ENCODE measurements at places on chromosomes 13 and 19.

DNA sequence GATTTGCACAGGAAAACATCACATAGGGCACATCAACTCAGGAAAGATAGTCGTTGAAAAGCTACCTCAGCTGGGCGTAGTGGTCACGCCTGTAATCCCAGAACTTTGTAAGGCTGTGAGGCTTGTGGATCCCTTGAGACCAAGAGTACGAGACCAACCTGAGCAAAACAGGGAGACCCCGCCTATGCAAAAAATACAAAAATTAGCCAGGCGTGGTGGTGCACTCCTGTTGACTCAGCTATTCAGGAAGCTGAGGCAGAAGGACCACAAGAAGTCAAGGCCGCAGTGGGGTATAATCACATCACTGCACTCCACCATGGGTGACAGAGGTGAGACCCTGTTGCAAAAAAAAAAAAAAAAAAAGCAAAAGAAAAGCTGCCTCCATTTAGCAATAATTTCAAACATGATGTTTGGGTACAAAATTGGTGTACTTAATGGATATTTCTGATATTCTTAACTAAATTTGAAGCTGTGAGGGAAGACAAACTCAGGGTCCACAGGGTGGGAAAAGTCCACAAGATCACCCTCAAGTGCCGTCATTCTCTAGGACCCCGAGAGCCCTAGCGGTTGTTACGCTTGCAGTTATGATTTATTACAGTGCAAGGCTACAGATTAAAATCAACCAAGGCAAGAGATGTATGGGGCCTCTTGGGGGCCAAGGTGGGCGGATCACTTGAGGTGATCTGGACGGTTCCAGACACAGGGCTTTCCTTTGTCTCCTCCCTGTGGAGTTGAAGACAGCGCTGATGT is 42.5 kb upstream of the LDLR start:
- DNase-seq = peak; percentile 3

DNA sequence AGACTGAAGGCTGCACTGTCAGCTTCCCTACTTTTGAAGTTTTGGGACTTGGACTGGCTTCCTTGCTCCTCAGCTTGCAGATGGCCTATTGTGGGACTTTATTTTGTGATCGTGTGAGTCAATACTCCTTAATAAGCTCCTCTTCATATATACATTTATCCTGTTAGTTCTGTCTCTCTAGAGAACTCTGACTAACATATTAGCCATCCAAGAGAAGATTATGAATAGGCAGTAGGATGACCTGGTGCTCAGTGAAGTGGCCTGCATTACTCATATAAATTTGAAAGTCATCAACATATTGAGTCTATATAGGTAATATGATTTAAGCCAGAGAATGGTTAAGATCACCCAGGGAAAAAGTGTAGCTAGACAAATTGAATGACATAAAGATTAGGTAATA is 136.3 kb upstream of the UFM1 start:
- no peak for DNase-seq

GRCh38 chr13:70297189-70297616 is 189.0 kb upstream of the KLHL1 start:
- no peak for DNase-seq

GRCh38 chr19:17778968-17779929 is 15.7 kb upstream of the B3GNT3 start:
- DNase-seq = no peak

- DNase-seq = no peak
Measured at GRCh38 chr13:40656358-40656757, 10.1 kb downstream of the FOXO1 start.

DNA sequence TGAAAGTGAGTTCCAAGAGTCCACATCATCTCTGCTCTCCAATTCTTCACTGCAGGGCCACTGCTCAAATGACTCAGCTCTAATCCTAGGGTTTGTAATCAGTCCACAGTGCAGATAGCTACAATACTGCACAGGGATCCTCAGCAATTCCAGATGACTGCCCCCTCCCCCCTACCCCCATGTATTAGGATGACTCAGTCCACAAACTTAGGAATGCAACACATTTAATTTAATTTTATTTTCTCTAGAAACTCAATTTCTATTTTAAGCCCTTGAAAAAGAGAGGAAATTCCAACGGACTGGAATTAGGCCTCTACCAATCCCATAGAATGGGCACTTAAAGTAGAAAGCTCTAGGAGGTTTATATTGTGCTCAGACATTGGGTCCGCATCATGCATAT is 173.8 kb upstream of the SOX21 start:
- no peak for DNase-seq

DNA sequence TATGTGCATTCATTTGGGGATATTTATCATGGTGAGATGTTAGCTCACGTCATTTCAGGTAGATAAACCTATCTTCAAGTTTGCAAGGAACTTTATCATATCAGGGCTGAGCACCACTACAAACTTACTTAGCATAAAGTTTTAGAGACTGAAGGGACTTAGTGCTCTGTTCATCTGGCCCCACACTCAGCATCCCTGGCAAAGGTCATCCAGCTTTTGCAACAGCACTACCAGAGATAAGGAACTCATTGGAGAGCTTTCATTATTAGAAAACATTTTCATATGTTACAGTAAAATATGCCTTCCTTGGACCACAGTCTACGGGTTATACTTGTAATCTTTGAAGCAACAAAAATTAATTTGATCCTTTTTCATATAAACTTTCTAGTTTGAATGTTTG is 263.4 kb downstream of the POU4F1 start:
- no peak for DNase-seq

DNA sequence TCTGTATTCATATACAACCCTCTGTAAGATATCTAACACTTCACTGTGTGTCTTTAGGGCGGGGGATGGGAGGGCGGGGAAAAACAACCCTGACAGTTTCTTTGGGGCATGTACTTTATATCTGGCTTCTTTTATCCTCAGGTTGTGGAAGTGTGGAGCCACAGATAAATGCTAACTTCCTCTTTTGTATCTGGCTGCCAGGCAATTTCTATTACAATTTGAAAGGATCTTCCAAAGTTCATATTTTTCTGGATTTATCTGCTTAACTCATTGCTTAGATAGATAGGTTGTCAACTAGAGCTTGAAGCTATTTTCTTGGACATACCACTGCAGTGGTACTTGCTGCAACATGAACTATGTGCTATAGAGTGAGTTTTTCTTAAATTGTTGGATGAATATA is 393.0 kb downstream of the LMO7 start:
- DNase-seq = no peak

GRCh38 chr13:91406619-91407018 is 8.2 kb downstream of the GPC5 start:
- DNase-seq = no peak

Data from CD8-positive, alpha-beta T cell (primary cell).